ENCODE measurements at places on chromosomes 1 and 21.

DNA sequence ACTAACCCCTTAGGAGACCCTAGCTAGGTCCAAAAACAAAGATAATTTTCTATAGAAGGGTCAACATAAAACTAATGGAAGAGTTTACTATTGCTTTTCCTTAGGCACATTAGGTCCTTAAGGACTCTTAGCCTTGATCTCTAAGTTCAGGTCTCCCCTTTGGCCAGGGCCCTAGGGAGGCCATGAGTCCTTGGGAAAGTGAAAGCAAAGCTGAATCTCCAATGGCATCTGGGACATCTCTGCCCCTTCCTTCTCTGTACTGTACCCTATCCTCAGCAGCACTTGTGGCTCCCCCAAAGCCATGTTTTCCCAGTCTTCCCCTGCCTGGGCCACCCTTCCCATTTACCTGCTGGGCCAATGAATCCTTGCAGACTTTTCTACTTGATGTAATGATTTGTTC is 14.3 kb downstream of the IER5 start:
- no peak for DNase-seq

- no peak for DNase-seq
Observed at GRCh38 chr1:197465528-197466327, 197.7 kb downstream of the CRB1 start.

GRCh38 chr21:45329261-45330074 is 41.8 kb upstream of the POFUT2 start:
- no peak for DNase-seq

- DNase-seq, result no peak
Observed at GRCh38 chr1:160018900-160019299, 12.9 kb downstream of the PIGM start.

DNA sequence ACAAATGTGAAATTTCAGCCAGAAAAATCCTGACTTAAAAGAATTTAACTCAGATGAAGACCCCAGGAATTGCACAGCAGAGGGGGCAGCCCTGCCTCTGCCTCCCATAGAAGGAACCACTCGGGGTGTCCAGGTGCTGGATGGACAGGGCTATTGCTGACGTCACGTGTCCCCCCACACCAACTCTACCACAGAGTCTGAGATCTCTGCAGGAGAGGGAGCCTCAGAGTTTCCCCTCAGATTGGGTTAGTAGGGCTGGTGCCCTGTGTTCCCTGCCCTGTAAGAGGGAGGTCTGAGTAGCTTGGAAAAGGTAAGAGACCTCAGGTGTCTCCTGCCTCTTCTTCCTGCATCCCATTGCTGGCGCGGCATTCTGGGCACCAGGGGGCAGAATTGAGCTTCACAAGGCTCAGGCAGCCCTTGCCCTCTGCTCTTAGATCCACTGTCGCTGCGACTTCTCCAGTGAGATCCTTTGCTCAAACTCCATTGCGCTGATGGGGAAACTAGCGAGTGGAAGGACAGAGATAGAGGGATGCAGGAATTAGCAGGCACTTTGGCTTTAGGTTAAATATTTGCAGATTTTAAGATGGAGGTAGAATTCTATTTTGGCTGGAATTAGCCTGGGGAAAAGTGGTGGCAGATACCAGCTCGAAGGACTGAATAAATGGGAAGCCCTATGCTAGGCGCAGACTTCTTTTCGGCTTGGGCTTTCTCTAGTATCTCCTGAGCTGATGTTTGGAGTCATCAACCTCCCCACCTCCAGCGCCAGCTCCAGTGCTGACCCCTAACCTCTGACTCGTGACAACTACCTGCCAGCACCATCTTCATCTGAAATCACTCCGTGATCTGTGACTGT is 42.8 kb upstream of the DMBX1 start:
- DNase-seq, result peak; percentile 69

- DNase-seq, result no peak
Observed at GRCh38 chr1:109796484-109797302, 33.0 kb upstream of the EPS8L3 start.

Data from hindlimb muscle (tissue), 1 donor.